Activated CD4-positive, alpha-beta T cell treated with anti-CD3 and anti-CD28 coated beads for 36 hours (primary cell): ENCODE measurements at places on chromosomes 1 and 21.
A peak's percentile ranks its signal among the peaks of the same experiment; 100 is the strongest.

GRCh38 chr21:17742181-17742580 is 77.0 kb downstream of the C21orf91 start:
- DNase-seq: no peak

- DNase-seq: peak; percentile 11
These were observed 9.6 kb upstream of the FAM78B start for GRCh38 chr1:166176416-166176815.

GRCh38 chr1:111963985-111964738 is 25.3 kb downstream of the KCND3 start:
- DNase-seq: no peak

DNA sequence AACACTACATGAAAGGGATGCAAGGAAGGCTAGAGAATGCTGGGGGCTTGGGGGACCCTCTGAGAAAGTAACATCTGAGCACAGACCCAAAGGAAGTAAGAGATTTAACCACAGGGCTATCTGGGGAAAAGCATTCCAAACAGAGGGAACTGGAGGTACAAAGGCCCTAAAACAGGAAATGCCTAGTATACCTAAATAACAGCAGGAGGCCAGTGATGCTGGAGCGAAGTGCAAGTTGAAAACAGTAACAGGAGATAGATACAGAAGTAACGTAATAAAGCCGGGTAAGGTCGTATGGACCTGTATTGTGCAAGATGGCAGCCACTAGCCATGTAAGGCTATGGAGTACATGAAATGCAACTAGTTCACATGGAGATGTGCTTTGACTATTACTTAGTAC is 52.1 kb downstream of the CD34 start:
- no peak for DNase-seq

DNA sequence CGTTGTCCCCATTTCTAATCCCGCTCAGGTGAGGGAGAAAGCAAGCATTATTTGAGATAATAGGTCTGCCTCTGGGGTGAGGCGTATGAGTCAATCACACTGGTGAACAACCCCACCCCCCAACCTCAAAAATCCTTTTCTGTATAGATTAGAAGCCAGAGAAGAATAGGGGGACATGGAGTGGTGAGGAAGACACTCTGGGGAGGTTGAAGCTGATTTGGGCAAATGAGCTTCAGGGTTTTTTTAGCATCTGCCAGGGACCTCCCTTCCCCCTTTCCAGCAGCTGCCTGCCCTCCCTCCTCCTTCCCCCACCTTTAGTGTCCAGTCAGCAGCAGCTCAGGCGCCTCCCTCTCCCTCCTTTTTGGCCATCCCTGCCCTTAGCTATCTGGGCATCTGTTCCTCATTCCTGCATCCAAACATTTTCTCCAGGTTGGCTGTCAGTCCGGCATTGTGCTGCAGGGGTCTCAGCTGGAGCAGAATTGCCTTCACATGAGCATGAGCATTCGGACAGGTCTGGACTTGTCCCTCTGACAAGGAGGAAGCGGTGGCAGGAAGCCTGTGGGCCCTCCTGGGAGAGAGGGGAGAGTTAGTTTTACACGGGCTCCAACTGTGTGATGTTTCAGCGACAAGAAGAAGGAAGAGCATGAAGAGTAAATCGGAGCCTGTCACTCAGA is 30.8 kb upstream of the PTGFRN start:
- DNase-seq: peak; percentile 24

DNA sequence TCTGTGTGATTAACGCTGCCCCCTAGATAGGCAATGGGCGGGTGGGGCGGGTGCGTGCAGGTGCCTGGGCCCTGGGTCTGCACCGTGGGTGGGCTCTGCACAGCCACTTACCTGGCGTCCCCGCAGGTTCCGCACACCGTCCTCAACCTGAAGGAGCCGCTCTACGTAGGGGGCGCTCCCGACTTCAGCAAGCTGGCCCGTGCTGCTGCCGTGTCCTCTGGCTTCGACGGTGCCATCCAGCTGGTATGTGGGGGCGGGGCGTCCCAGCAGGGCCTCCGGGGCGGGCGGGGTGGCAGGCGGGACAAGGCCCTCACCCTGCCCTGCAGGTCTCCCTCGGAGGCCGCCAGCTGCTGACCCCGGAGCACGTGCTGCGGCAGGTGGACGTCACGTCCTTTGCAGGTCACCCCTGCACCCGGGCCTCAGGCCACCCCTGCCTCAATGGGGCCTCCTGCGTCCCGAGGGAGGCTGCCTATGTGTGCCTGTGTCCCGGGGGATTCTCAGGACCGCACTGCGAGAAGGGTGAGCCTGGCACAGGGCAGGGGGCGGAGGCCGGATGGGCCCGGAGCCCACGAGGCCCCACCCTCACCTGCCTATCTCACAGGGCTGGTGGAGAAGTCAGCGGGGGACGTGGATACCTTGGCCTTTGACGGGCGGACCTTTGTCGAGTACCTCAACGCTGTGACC is 22.8 kb downstream of the RNF223 start:
- no peak for DNase-seq

GRCh38 chr1:98035602-98036002 is 114.8 kb upstream of the DPYD start:
- DNase-seq: no peak

- no peak for DNase-seq
These were observed 107.4 kb upstream of the EDN2 start for GRCh38 chr1:41591891-41592290.

DNA sequence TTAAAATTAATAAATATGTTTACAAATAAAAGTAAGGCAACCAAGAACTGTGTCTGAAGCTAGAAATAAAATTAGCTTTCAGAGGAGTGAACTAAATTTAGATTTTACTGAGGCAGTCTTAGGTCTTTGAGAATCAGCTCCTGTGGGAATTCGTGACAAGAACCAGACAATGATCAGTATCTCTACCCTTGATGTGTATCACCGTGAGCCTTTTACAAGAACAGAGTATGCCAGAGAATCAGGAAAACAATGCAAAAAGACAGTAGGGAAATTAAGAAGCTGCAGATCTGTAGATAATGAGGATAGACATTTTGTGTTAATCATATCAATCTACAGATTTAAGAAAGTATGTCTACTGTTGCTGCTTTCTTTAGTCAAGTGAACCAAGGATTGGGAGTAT is 351.0 kb downstream of the COL11A1 start:
- no peak for DNase-seq

- DNase-seq: no peak
These were observed 24.7 kb downstream of the TFF3 start for GRCh38 chr21:42290505-42290904.

DNA sequence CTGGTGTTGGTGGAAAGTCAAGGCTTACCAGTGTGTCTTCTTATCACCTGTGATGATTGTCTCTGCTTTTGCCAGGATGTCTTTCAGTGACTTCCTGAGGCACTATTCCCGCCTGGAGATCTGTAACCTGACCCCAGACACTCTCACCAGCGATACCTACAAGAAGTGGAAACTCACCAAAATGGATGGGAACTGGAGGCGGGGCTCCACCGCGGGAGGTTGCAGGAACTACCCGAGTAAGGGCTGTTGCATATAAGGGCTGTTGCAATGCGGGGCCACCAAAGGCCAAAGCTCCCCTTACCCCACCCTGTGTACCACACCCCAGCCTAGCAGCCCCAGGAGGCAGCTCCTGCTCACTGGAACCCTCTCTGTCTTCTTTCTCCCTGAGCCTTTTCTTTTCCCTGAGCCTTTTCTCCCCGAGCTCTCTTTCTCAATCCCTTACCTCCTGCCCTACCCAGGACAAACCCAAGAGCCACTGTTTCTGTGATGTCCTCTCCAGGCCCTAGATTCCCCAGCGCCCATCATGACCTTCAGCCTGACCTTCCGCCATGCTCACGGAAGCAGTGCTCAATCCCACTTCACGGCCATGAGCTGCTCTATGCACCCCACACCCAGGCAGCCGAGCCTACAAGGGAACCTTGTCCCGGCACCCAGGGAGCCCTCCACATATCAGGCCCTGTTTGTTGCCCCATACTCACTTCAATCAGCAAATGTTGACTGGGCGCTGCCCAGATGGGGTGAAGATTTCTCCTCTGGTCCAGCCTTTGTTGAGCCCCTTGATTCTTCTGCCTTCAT is 40.6 kb downstream of the CAPN2 start:
- no peak for DNase-seq

GRCh38 chr1:239886266-239886665 is 205.4 kb upstream of the FMN2 start:
- DNase-seq: no peak

GRCh38 chr1:108100148-108100547 is 100.0 kb downstream of the SLC25A24 start:
- DNase-seq: no peak

GRCh38 chr1:183180634-183181056 is 5.4 kb upstream of the LAMC2 start:
- DNase-seq: peak; percentile 68

GRCh38 chr1:6001992-6002576 is 9.9 kb upstream of the NPHP4 start:
- no peak for DNase-seq

DNA sequence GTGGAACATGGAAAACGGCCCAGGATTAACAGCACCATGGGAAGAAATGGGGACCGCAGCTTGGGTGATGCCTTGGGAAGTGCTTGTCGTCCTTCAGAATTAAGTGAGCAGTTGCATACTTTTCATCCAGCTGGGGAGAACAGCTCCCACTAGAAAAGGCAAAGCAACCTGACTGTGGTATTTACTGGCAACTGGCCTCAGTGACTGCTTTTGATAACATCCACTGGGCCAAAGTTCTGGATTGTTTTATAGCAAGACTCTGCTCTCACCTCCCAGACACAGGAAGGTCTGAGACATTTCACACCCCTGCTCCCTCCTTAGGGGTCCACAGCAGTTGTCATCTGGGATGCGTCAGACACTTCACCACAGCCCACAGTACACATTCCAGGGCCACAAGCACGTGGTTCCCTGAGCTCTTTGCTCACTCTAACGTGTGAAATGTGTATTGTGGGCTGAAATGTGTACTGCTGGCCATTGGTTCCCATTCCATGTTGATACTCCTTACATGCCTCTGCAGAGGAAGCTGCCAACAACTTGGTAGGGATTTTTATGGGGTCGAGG is 6.6 kb downstream of the PAPPA2 start:
- no peak for DNase-seq

DNA sequence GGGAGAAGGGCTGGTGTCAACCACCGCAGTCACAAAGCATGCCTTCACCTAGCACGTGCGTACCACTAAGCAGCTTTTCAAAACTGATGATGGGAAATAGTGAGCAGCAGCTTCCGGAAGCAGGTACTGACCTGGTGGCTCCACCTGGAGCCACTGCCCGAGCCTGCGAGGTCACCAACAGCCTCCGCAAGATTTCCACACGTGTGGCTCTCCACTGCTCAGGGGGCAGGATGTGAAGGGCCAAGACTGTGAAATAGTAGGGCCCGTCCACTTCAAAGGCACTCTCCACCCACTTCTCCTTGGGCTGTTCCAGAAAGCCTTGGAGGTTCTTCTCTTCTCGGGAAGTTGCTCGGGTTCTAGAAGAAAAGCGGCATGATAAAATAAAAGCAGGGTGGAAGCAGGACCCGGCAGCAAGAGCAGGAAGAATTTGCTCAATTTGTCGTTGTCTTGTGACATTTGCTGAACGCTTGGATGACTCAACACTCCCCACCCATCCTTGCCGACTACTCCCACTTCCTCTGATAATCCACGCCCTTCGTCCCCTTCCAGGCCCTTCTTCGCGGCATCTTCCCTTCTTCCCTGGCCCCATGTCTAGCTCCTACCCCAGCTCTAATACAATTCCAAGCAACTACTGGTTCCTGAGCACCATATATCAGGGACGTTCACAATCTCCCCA is 124.9 kb upstream of the IFFO2 start:
- no peak for DNase-seq

GRCh38 chr1:47182676-47183235 is 7.1 kb downstream of the PDZK1IP1 start:
- no peak for DNase-seq

GRCh38 chr1:3900969-3901529 is 977 bp upstream of the C1orf174 start:
- peak; percentile 93 for DNase-seq

DNA sequence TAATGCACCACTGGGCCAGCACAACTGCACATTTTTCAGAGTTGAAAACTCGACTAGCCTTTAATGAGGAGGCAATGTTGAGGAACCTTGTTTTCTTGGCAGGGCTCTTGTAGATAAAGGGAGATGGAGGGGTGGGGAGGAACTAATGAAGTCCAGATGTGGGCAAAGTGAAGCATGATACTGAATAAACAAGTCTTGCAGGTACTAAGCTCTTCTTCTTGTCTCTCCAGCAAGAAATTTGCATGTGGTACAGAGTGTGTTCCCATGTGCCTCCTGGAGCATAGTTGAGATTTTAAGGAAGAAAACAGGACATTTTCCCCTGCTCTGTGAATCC is 47.0 kb downstream of the PLPP3 start:
- no peak for DNase-seq

DNA sequence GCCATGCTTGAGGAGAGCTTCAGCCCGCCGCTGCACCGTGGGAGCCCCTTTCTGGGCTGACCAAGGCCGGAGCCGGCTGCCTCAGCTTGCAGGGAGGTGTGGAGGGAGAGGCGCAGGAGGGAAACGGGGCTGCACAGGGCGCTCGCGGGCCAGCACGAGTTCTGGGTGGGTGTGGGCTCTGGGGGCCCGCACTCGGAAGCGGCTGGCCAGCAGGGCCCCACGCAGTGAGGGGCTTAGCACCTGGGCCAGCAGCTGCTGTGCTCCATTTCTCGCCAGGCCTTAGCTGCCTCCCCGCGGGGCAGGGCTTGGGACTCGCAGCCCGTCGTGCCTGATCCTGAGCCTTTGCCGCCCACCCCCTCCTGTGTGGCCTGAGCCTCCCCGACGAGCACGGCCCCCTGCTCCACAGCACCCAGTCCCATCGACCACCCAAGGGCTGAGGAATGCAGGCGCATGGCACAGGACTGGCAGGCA is 1554.0 kb downstream of the KCNT2 start:
- no peak for DNase-seq

DNA sequence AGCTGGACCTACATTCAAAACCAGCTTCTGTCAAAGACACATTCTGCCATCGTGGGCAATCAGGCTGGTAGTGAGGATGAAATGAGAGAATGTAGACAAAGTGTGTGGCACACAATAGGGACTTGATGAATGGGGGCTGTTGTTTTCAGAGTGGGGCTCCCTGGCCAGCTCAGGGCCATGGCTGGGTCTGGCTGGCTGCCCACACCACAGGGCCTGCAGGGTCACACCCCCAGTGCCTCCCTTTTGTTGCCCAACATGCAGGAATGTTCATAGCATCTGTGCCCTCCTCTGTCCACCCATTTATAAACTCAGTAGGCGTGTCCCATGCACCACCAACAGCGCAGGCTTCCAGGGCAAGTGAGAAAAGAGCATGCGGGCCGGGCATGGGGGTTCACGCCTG is 20.8 kb upstream of the ECE1 start:
- no peak for DNase-seq

DNA sequence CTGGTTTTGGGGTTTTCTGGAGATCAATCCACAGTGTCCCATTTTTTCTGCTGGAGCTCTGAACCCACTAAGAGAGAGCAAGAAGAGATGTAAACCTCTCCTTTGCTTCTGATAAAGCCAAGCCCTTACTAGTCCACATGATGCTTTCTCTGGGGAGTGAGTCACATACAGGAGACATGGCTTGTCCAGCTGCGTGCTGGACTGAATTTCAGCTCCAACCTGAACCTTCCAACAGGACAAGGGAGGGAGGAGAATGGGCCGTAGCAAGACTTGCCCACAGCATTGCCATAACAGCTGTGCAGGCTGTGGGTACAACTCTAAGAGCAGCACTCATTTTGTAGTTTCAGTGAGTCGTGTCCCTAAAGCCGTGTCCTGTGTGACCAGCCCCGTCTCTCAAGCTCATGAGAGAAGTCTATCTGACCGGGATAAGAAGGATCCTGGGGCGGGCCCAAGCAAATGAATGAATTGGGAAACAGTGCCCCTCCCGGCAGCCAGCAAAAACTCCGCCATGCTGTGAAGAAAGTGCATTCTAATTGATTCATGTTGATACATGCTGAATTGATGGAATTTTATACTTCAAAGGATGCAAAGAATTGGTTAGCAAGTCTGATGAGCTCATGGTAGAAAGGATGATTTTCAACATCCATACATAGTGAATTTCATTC is 195.2 kb downstream of the GABPA start:
- DNase-seq: no peak
